ENCODE measurements at places on chromosomes 7 and 10.

GRCh38 chr10:48958598-48959190, 19.1 kb upstream of the LRRC18 start:
- DNase-seq: no peak

- DNase-seq: no peak
Observed at GRCh38 chr10:5291501-5292195, 73.1 kb upstream of the UCN3 start.

- DNase-seq: no peak
Observed at GRCh38 chr7:67306331-67306730, 309.7 kb downstream of the TYW1 start.

GRCh38 chr7:132141109-132141508, 435.2 kb downstream of the PLXNA4 start:
- no peak for DNase-seq

DNA sequence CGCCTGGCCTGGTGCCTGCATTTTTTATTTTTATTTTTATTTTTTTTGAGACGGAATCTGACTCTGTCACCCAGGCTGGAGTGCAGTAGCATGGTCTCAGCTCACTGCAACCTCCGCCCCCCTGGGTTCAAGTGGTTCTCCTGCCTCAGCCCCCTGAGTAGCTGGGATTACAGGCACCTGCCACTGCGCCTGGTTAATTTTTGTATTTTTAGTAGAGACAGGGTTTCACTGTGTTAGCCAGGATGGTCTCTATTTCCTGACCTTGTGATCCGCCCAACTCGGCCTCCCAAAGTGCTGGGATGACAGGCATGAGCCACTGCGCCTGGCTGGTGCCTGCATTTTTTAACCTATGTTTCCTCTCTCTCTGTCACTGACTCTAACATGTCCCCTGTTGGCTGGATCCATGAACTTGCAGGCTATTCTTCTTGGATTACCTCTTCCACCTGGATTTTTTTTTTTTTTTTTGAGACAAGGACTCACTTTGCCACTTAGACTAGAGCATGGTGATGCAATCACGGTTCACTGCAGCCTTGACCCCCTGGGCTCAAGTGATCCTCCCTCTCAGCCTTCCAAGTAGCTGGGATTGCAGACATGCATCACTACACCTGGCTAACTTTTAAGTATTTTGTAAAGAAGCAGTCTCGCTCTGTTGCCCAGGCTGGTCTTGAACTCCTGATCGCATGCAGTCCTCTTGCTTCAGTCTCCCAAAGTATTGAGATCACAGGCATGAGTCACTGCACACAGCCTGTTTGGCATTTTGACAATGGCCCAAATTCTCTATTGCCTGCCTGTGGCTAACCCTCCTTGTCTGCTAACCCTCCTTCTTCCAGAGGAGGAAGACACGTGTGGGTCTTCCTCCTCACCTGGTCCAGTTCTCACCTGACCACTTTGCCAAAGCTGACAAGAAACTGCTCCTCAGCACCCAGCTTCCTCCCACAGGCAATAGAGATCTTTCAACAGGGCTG, 23.0 kb upstream of the PRPF18 start:
- no peak for DNase-seq

- DNase-seq: no peak
Observed at GRCh38 chr10:62650411-62650810, 154.1 kb upstream of the ADO start.

DNA sequence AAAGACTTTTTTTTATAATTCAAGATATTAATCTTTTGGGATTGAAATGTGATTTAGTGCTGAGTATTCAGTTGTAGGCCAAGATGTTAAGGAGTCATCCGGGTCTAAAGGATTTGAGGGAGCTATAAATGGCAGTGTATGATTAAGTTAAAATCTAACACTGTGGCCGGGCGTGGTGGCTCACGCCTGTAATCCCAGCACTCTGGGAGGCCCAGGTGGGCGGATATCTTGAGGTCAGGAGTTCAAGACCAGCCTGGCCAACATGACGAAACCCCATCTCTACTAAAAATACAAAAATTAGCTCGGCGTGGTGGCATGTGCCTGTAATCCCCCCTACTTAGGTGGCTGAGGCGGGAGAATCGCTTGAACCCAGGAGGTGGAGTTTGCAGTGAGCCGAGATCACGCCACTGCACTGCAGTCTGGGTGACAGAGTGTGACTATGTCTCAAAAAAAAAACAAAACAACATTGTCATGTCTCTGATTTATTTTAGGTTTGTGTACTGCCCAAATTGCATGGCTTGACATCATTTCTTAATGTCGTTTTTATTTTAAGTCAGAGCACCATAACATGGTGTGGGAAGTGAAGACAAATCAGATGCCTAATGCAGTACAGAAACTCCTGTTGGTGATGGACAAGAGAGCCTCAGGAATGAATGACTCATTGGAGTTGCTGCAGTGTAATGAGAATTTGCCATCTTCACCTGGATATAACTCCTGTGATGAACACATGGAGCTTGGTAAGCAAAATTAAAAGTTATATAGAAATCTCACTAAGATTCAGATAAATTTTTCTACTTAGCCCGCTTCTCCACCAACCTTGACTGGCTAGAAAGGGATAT, 10.7 kb downstream of the HBP1 start:
- no peak for DNase-seq

- no peak for DNase-seq
Observed at GRCh38 chr7:157358041-157358752, 21.4 kb downstream of the DNAJB6 start.

Data from anterior cingulate cortex (tissue), 58 donors.